ENCODE measurements at places on chromosomes 4 and X.

GRCh38 chrX:115560211-115560977 lies 580 bp upstream of the PLS3 start:
- H3K36me3 ChIP-seq, result no peaks in the 10 kb centered on the region
- DNase-seq, result peak; percentile 45
- peak overlapping the region; percentile 83 for H3K27ac ChIP-seq
- peak overlapping the region; percentile 81 for H3K4me3 ChIP-seq
- H3K27me3 ChIP-seq, result no peaks in the 10 kb centered on the region
- peaks cover 2% of the 10 kb centered on the region for H3K4me1 ChIP-seq

GRCh38 chrX:100090931-100091330 lies 319.1 kb downstream of the PCDH19 start:
- no peaks in the 10 kb centered on the region for H3K27me3 ChIP-seq
- no peak overlapping the region for H3K4me3 ChIP-seq
- no peak overlapping the region for H3K27ac ChIP-seq
- no peak for DNase-seq

DNA sequence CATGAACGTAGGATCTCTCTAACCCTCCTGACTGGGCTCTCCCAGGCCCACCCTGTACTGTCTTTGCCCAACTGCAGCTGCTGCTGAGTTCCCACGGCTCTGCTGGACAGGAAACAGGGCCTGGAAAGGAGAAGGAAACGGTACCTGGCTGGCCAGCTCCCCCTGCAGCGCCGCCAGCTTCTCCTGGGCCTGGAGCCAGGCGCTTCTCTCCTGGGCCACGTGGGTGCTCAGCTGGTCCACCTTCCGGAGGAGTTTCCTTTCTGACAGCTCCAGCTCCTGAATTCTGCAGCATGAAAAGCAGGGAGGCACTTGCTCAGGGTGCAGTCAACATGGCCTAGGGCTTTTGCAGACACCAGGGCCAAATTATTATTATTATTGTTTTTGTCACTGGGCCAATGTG lies 6.5 kb downstream of the C4orf50 start:
- no peak overlapping the region for H3K27ac ChIP-seq
- H3K36me3 ChIP-seq, result no peaks in the 10 kb centered on the region
- H3K4me1 ChIP-seq, result no peaks in the 10 kb centered on the region
- H3K27me3 ChIP-seq, result peaks cover 29% of the 10 kb centered on the region
- no peak for DNase-seq
- H3K4me3 ChIP-seq, result no peak overlapping the region

GRCh38 chr4:115711575-115711974 lies 598.2 kb upstream of the NDST4 start:
- no peaks in the 10 kb centered on the region for H3K36me3 ChIP-seq
- H3K4me3 ChIP-seq, result no peak overlapping the region
- no peak for DNase-seq
- H3K27ac ChIP-seq, result no peak overlapping the region
- H3K4me1 ChIP-seq, result no peaks in the 10 kb centered on the region

Data from large intestine (tissue), 12 donors.